Pons (tissue), 1 donor: ENCODE measurements at places on chromosomes 2 and 18.

GRCh38 chr2:175766880-175767279 is 235.2 kb downstream of the LNPK start:
- no peak for DNase-seq

DNA sequence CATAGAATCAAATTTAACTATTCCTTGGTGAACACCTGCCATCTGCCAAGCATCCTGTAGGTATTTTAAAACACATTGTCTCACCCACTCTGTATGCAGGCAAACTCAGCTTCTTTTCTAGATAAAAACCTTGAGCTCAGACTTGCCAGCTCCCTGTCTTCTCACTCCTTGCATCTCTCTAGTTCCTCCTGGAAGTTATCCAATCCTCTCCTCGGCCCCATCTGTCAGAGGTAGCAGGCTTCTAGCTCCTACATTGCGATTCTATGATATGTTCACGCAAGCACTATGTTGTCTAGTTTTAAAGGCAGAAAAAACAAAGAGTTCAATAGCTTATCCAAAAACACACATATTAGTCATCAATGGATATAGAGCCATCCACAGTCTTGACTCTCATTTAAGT is 67.0 kb upstream of the APCDD1 start:
- DNase-seq, result no peak

GRCh38 chr2:163800951-163801381 is 65.2 kb upstream of the FIGN start:
- DNase-seq, result peak; percentile 11

DNA sequence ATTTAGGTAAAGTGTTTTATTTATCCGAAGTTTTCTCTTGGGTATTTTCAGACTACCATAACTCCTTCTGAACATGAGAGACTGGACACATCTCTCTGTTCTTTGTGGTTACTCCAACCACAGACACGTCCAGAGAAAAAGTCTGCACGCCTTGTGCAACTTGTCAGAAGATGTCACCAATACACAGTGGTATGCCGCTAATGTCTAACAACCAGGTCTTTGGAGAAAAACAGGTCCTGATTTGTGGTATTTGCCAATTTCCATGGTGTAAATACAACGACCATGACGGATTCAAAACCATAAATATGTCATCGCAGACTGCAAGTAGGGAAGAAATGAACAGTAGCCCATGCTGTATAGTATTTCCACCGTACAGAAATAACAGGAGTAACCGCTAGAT is 620.6 kb upstream of the ID2 start:
- no peak for DNase-seq

DNA sequence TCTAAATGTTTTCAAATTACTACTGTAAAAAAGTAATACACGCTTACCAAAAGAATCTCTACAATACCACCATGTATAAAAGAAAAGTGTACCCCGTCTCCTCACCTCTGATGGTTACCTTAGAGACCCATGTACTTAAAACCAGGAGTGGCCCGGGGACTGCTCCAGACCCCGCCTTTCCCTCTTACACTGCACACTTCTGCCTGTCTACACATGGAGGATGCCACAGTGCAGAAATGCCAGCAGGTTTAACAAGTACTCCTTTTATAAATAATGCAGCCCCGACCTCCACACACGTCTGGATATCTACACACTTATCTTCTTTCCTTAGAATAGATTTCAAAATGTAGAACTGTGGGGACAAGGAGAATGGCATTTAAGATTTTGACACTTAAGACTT is 5.3 kb downstream of the HDAC4 start:
- no peak for DNase-seq

GRCh38 chr2:54557601-54558187 is 101.6 kb downstream of the SPTBN1 start:
- DNase-seq, result no peak

DNA sequence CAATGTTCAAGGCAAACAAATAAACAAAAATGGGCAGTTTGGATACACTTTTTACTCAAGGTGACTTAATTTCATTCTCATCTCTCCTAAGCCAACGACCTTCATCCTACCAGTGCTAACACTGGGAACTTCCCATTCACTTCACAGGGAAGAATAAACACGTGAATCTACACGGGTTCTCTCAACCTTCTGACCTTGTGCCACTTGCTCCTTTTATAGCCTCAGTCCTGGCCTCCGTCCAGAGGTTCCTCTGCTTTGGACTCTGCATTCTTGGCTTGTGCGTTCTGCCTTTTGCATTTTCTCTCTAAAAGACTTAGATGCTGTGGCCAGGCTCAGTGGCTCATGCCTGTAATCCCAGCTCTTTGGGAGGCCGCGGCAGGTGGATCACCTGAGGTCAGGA is 13.8 kb downstream of the ZNF2 start:
- no peak for DNase-seq

DNA sequence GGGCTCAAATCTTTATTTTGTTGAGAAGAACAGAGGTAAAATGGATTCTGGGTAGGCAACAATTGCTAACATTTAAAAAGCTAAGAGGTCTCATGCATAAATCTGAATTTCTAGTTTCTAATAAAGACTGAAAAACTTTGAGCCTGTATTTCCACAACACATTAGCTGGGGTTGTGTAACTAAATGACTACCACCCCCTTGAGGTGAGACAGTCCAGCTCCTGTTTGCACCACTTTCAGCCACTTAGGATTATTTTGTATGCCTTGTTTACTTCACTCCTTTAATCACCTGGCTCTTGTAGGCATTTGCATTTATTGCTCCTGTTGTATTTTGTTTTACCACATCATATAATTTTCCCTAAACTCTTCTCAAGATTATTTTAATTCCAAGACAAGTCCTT is 376.6 kb downstream of the PTH2R start:
- no peak for DNase-seq

DNA sequence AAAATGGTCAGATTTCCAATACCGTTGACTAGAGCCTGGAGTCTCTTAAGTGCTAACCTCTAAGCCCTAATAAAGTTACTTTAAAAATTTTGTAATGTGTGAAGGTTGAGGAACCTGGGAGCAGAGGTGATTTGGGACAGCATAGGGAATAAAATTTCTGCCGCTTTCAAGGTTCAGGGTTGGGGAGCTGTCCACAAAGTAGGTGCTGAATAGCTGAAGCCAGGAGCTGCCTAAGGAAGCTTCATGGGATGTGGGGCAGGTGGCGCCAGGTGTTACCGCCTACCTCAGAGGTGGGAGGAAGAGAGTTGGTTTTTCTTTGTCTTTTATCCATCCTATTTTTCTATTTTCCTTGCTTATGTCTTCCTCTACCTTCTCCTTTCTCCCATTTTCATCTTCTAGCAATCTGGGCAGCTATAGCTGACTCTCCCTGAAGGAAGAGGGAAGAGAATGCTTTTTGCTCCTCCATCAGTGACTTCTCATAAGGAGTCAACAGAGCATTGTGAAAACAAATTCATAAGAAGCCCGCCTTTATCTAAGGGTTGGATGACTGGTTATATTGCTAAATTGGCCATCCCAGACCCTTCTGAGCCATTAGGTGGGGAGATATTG is 178.7 kb downstream of the CLIP4 start:
- no peak for DNase-seq
